ENCODE measurements at places on chromosomes 5 and 9.
A peak's percentile ranks its signal among the peaks of the same experiment; 100 is the strongest.

- H3K27me3 ChIP-seq: no peaks in the 10 kb centered on the region
- no peak overlapping the region for H3K27ac ChIP-seq
- no peaks in the 10 kb centered on the region for H3K36me3 ChIP-seq
- H3K4me3 ChIP-seq: no peak overlapping the region
Measured at GRCh38 chr5:68919988-68920490, 173.8 kb upstream of the SLC30A5 start.

- H3K36me3 ChIP-seq: no peaks in the 10 kb centered on the region
- no peaks in the 10 kb centered on the region for H3K27me3 ChIP-seq
- no peak overlapping the region for H3K4me3 ChIP-seq
- peak; percentile 28 for DNase-seq
- H3K4me1 ChIP-seq: peaks cover 19% of the 10 kb centered on the region
Measured at GRCh38 chr9:99013550-99013949, 69.8 kb downstream of the COL15A1 start.

DNA sequence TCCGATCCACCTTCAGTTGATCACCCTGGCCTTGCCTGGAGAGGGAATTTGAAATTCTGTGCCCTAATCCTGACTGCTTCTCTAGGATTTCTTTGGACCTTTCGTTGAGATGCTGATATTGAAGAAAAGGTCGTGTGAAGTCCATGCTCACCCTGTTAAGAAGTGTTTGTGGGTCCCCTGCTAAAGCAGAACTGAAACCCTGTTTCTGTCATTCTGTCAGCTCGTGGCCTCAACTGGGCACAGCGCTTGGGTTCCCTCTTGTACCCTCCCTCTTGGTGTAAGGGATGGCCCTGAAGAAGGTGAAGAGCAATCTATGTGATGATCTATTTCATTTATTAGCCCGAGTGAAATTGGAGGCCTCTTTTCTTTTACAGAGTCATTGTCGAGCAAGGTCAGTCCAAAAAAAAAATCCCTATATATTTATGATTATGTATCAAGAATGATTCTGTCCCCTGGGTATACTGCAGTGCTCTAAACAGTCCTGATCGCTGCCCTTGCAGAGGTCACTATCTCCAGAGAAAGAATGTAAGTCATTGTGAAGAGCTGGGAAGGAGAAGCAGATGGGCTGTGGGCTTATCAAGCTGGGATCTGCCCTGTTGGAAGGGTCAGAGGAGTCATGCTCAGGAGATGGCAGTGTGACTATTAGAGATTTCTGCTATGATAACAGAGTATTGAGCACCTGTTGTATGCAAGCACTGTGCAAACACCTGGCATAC lies 56.1 kb downstream of the WWC1 start:
- H3K36me3 ChIP-seq: no peaks in the 10 kb centered on the region
- H3K27ac ChIP-seq: no peak overlapping the region

DNA sequence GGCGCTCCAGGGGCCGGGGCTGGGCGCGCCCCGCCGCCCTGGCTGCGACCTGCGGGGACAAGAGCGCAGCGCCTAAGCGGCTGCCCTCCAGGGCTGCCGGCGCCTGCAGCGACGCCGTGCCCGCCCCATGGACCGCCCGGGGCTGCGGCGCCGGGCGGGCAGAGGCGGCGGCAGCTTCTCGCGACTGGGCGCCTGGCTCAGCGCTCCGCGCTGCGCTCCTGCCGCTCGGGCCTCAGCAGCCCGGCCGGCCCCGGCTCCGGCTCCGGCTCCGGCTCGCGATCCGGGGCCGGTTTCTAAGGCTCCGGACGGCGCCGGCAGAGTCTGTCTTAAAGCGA lies at the start of gene PITX1:
Gene PITX1, minus strand, starts transcription at position 328 of the 335 bp plus-strand sequence. CDS start 347 bp downstream, outside the sequence.
- peaks cover 42% of the 10 kb centered on the region for H3K4me1 ChIP-seq
- peaks cover 78% of the 10 kb centered on the region for H3K27me3 ChIP-seq
- peak within 1 kb of the TSS; percentile 9 for H3K4me3 ChIP-seq
- no peak within 1 kb of the TSS for H3K27ac ChIP-seq
- no peak for DNase-seq
- H3K36me3 ChIP-seq: no peaks in the 10 kb centered on the region

DNA sequence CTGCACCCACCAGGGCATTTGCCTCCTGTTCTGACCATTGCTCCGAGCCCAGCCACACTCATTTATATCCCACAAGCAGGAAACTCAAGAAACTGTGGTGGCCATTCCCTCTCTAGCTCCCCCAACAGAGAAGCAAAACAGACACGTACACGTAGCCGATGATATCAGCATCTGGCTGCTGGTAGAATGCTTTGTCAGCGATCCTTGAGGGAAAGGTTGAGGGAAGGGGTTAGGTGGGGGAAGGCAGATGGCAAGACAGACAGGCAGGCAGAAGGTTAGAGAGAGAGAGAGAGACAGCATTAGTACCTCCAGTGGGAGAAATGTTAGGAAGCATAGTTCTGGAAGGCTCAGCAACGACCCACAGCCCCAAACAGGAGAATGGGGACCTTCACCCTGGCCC lies 7.8 kb downstream of the HIGD2A start:
- DNase-seq: no peak
- no peak overlapping the region for H3K27ac ChIP-seq

GRCh38 chr5:139378101-139378825 lies 4.8 kb downstream of the SLC23A1 start:
- no peak overlapping the region for H3K27ac ChIP-seq
- H3K27me3 ChIP-seq: no peaks in the 10 kb centered on the region
- H3K4me1 ChIP-seq: no peaks in the 10 kb centered on the region
- DNase-seq: no peak
- no peak overlapping the region for H3K4me3 ChIP-seq
- H3K36me3 ChIP-seq: no peaks in the 10 kb centered on the region

GRCh38 chr5:12951846-12952245 lies 992.6 kb downstream of the DNAH5 start:
- DNase-seq: no peak
- H3K27ac ChIP-seq: no peak overlapping the region
- no peaks in the 10 kb centered on the region for H3K36me3 ChIP-seq

DNA sequence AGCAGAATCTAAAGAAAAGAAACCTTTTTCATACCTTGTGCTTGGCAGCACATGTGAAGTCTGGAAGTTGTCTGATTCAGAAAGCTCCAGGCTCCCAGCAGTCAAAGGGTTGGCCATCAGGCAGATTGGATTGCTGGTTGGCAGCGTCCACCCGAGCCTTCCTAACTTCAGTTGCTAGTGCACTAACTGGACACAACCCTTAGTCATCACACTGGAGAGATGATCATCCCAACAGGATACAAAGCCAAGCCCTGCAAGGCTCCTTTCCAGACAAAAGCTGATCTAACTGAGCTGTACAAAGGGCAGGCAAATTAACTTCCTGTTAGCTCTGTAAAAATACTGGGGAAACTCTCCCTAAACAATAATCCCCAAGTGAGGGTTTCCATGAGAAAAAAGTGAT lies 185.6 kb downstream of the SNX18 start:
- H3K4me1 ChIP-seq: no peaks in the 10 kb centered on the region
- H3K36me3 ChIP-seq: no peaks in the 10 kb centered on the region
- DNase-seq: no peak
- H3K4me3 ChIP-seq: no peak overlapping the region
- H3K27me3 ChIP-seq: no peaks in the 10 kb centered on the region

DNA sequence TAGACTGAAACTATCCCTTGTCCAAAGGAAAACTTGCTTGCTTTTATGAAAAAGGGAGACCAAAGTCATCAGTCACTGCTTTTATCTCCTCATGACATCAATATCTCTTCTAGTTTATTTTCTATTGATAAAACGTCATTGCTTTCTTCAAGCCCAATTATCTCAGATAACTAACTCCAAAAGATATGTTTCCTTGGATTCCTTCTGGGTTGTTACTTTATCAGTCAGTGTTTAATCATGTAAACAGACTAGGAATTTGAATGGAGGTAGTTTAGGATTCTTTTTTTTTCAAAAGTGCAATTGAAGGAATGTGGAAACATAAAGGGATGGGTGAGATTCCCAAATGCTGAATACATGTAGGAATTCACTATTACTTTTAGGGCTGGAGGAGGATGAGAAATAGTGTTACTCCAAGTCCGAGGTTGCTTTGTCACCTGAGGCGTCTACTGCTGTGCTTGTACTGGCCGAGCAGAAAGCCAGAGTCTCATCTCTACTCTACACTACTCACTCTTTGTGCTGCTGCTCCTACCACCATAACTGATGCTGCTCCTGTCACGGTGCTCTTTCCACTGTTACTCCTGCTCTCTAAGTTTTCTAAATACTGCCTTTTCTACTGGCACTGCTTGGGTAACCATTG lies 1697.1 kb upstream of the NUDT12 start:
- no peaks in the 10 kb centered on the region for H3K4me1 ChIP-seq
- H3K27me3 ChIP-seq: no peaks in the 10 kb centered on the region
- DNase-seq: no peak
- H3K36me3 ChIP-seq: no peaks in the 10 kb centered on the region

DNA sequence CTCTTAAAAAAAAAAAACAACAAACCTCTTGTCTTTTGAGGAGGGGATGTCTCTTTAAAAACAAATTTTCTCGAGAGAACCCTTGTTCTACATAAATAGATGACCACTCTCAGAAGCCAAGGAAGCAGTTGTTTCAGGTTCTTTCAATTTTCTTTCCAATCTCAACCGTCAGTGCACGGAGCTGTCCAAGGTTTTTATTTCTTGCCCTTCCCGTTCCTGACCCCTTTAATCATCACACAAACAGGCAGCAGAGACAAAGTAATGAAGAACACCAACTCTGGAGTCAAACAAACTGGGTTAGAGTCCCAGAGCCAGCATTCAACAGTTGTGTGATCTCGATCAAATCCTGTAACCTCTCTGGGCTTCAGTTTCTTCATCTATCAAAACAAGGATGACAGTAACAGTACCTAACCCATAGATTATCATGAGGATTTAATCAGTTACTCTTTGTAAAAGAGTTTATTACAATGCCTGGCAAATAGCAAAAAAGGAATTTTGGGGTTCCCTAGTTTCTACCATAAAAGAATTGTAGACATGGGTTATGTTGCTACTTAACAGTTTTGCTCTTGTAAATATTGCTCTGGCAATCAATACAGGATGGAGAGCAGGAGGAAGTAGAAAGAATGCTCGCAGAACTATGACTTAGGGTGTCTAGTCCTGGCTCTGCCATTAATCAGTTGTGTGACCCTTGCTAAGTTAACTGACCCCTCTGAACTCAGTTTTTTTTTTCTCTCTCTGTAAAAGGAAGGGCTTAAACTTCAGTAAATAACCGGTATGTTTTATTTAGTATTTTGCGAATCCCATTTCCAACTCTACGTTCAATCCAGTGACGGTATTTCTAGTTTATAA lies 1.0 kb upstream of the NIM1K start:
- H3K36me3 ChIP-seq: no peaks in the 10 kb centered on the region
- peaks cover 20% of the 10 kb centered on the region for H3K27me3 ChIP-seq
- DNase-seq: no peak
- H3K27ac ChIP-seq: no peak overlapping the region
- H3K4me3 ChIP-seq: no peak overlapping the region

DNA sequence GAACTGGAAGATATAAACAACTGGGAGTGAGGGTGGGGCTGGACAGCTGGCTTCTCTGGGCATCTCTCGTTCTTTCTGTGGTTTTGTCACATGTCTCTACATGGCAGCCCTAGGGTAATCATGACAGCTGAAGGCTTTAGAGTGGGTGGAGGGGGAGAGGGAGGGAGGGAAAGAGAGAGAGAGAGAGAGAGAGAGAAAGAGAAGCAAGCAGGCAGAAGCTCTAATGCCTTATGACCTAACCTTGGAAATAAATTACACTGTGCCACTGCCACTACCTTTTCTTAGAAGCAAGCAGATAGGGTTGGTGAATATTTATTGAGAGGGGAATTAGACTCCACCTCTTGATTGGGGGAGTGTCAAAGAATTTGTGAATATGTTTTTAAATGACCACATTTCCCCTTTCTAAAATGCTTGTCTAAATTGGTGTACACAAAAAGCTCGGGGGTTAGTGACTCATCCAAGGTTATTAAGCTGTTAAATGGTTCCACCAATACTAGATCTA lies 2.6 kb upstream of the DAPK1 start:
- no peak overlapping the region for H3K27ac ChIP-seq
- DNase-seq: no peak
- H3K4me1 ChIP-seq: peaks cover 16% of the 10 kb centered on the region
- H3K4me3 ChIP-seq: no peak overlapping the region
- peaks cover 28% of the 10 kb centered on the region for H3K27me3 ChIP-seq
- no peaks in the 10 kb centered on the region for H3K36me3 ChIP-seq

- H3K27me3 ChIP-seq: no peaks in the 10 kb centered on the region
- H3K27ac ChIP-seq: no peak overlapping the region
- H3K36me3 ChIP-seq: no peaks in the 10 kb centered on the region
- DNase-seq: no peak
- no peak overlapping the region for H3K4me3 ChIP-seq
- H3K4me1 ChIP-seq: peaks cover 10% of the 10 kb centered on the region
Measured at GRCh38 chr5:143208781-143209510, 194.5 kb downstream of the NR3C1 start.

DNA sequence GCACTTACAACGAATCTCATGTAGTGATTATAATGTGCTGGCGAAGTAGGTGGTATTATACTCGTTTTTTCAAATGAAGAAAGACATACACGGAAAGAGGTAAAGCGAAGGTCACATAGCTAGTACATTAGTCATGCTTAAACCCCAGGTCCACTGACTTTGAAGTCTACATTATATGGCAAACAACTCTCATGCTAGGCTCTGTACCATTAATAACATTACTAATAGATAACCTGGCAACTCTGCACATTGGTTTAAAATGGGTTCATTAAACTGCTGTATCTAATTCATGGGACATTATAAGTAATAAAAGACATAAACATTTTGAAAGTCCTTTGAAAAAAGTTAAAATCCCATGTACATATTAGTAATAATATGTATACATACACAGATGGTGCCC lies 21.2 kb downstream of the FYB1 start:
- H3K4me1 ChIP-seq: peaks cover 37% of the 10 kb centered on the region
- H3K4me3 ChIP-seq: peak overlapping the region; percentile 54
- peak overlapping the region; percentile 72 for H3K27ac ChIP-seq
- H3K36me3 ChIP-seq: peaks cover 22% of the 10 kb centered on the region
- no peak for DNase-seq

DNA sequence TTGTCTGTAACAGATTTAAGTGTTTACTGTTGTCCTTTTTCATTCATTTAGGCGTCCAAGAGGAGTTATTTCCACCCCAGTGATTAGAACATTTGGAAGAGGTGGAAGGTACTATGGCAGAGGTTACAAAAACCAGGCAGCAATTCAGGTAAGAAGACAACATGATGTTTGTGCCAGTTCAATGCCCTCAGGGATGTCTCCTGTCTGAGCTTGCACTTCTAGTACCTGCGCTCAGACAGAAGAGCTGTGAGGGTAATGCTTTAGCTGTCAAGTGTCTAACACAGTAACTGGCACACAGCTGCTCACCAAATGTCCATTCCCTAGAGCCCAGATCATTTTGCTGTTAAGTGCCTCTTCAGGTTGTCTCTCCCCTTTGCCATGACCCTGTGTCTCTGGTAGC lies 14.2 kb upstream of the PHF2 start:
- DNase-seq: no peak
- no peaks in the 10 kb centered on the region for H3K4me1 ChIP-seq
- H3K36me3 ChIP-seq: peaks cover 58% of the 10 kb centered on the region

GRCh38 chr5:113694576-113694975 lies 181.1 kb downstream of the YTHDC2 start:
- no peak overlapping the region for H3K4me3 ChIP-seq
- DNase-seq: no peak
- H3K36me3 ChIP-seq: no peaks in the 10 kb centered on the region
- no peak overlapping the region for H3K27ac ChIP-seq
